H1 (cell line): ENCODE measurements at places on chromosomes 4 and X.

DNA sequence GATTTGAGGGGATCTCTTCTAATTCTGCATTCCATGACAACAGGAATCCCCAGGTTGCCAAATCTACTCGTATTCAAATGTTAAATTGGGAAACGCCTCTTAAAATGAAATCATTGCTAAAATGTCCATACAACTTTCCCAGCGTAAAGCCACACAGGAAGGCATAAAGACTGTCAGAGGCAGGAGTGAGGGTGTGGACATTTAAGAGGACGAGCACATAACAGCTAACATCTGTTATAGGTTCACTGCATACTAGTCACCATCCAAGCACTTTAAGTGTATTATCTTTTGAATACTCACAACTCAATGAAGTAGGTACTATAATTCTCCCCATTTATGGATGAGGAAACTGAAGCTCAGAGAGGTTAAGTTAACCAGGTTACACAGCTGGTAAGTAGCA is 35.6 kb downstream of the ATG4A start:
- no peak for DNase-seq

DNA sequence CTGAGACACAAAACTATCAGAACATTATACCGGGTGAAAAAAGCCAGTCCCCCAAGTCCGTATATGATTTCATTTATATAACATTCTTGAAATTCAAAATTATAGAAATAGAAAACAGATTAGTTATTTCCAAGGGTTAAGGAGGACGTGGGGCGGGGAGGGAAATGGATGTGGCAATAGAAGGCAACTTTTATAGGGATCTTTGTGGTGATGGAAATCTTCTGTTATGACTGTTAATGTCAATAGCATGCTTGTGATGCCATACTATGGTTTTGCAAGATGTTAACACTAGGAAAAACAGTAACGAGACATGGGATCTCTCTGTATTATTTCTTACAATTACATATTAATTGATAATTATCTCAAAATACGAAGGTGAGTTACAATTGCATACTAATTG is 96.4 kb downstream of the LNX1 start:
- no peak for DNase-seq

DNA sequence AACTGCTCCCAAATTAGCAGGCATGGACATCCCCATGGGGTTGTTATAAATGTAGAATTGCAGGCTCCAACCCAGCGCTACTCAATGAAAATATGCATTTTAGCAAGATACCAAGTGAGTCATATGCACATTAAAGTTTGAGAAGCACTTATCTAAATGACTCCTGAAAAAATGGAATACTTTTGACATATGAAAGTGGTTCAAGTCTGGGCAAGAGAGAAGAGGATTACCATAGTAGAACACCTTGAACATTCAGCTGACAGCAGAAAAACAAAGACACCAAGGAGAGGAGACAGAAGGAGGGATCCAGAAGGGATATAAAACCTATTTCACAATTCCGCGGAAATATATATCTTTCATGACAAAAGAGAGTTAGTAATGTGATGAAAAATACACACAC is 63.2 kb upstream of the CT83 start:
- no peak for DNase-seq

GRCh38 chr4:150950657-150951288 is 64.3 kb downstream of the LRBA start:
- no peak for DNase-seq

GRCh38 chrX:77453190-77453589 is 6.0 kb downstream of the FGF16 start:
- no peak for DNase-seq

GRCh38 chr4:109164011-109164410 is 138.4 kb downstream of the COL25A1 start:
- DNase-seq, result no peak

DNA sequence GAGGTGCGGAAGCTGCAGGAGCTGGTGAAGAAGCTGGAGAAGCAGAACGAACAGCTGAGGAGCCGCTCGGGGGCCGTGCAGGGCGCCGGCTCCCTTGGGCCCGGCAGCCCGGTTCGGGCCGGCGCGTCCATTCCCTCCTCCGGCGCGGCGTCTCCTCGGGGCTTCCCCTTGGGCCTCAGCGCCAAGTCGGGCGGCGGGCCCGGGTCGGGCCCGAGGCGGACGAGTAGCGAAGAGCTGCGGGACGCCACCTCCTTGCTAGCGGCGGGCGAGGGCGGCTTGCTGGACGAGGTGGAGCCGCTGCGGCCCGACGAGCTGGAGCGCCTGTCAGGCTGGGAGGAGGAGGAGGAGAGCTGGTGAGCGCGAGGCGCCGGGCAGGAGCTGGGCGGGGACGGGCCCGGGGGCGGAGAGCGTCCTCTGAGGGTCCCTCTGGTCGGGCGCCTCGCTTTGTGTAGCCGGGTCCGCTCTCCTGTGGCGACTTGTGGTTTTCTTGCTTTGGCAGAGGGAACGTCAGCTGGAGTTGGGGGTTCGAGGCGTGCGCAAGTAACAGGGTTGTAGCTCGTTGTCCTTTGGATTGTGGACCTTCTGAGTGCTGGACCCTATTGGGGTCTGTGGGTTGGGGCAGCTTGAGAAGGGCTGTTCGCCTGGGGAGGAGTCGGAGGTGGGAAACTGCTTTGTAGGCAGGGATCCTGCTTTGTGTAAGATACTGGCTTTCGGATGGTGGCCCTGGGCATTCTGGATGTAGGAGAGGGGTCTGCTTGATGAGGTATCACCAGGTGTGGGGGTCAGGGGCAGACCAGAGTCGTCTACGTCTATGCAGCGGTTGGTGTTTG is 662 bp downstream of the SLAIN2 start:
- DNase-seq, result peak; percentile 80

DNA sequence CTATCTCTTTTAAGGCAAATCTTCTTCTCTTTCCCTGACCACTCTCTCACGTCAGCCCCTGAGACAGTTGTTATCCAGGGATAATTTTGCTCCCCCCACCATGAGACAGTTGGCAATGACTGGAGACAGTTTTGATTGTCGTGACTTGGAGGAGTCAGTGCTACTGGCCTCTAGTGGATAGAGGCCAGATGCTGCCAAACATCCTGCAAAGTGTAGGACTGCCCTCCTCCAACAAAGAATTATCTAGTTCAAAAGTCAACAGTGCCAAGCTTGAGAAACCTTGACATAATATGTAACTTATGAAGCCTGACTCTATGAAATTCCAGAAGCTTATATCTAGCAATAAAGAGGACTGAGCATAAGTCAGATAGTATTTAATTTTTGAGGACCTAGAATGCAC is 502.1 kb upstream of the IGFBP7 start:
- DNase-seq, result no peak

DNA sequence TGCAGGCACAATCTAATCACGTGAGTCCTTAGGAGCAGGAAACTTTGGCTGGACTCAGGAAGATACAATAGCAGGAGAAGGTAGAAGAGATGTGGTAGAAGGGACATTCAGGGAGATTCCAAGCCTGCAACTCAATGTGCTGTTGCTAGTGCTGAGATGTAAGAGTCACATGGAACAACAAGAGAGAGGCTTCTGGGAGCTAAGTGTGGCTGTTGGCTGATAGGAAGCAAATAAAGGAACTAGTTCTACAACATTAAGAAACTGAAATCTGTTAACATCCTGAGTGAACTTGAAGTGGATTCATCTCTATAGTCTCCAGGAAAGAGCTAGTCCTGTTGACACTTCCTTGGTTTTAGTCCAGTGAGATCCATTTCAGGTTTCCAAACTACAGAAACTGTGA is 1207.4 kb downstream of the ADGRL3 start:
- DNase-seq, result no peak

DNA sequence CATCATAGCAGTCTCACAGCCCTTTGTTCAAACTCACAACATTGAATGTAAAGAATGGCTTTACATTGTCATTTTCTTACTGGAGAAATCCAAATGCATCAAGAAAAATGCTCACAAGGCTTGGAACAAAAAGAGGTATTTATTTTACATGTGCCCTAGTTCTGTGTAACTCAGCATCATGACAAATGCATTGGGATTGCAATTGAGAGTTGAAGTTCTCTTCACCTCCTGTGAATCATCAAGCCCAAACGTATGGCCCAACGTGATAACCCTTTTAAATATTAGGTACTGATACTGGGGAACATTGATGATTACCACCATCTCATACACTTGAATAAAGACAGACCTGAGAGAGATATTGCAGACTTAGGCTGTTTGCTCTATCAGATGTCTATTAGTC is 61.6 kb downstream of the GASK1B start:
- no peak for DNase-seq

DNA sequence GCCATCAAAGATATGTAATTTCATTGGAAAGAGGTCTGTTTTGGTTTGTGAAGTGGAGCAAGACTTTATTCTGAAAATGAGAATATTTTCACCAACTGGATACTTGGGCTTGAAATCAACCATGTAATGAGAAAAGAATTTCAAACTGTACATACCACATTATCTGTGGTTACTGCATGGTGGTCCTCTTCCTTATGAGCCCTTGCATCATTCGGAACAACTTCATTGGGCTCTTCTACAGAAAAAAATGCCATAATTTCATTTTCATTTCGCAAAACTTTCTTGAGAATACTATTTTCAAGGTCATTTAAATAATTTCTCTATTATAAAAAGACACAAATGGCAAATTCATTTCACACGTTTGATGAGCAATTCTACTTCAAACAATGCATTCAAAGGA is 148.6 kb upstream of the RPS6KA6 start:
- DNase-seq, result no peak

GRCh38 chrX:10450959-10451355 is 169.4 kb downstream of the MID1 start:
- DNase-seq, result no peak

- DNase-seq, result no peak
These were observed 459.8 kb upstream of the FGF16 start for GRCh38 chrX:76987381-76987780.

- DNase-seq, result no peak
These were observed 36.8 kb downstream of the RTL5 start for GRCh38 chrX:72094894-72095293.

DNA sequence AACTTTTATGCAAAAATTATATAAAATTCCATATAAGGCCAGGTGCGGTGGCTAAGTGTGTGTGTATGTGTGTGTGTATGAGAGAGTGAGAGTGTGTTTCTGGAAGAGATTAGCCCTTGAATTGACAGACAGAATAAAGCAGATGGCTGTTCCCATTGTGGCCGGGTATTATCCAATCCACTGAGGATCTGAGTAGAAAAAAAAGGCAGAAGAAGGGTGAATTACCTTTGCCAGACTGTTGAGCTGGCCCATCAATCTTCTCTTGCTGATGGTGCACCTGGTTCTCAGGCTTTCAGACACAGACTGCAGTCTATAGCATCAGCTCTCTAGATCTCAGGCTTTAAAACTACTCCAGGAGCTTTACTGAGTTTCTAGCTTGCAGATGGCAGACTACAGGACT is 92.2 kb upstream of the SLIT2 start:
- no peak for DNase-seq

- DNase-seq, result no peak
These were observed 300.3 kb upstream of the IRS4 start for GRCh38 chrX:109036624-109037023.

- no peak for DNase-seq
These were observed 162.0 kb upstream of the GATB start for GRCh38 chr4:151922811-151923210.

DNA sequence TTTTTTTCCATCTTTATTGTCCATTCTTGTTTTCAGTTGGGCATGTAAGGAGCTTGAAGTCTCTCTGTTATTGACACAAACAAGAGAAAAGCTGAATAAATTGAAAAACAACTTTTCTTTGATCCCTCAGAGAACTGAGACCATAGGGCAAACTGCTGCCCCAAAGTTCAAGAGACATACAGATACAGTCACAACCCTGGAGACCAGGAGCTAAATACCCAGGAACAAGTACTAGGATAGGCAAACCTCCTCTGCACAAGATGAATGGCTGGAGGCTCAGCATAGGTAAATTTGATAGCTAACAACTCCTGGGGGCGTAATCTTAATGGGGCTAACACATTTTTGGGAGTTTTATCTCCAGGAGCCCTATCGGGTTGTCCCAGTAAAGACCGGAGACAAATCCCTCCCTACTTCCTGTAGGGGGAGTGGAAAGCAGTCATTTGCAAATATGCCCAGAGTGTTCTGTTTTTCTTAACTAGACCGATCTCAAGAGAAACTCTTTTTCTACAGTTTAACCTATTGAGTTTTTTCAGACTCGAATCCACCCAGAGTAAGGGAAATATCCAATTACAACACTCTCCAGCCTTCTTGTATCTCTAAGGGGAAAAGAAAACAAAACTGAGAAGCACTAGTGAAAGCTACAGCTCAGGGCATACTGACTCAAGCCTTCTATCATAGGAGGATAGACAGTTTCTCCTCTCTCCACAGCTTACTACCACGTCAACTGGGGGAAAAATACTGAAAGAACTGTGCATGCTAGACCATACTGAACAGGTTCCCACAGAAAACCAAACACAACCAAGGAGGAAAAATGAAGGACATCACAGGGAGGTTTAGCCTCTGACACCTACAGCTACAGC is 23.1 kb downstream of the MAGEA8 start:
- DNase-seq, result no peak

GRCh38 chrX:136495043-136495442 is 2.3 kb upstream of the HTATSF1 start:
- DNase-seq, result no peak

GRCh38 chr4:78774417-78774816 is 1.7 kb upstream of the BMP2K start:
- DNase-seq, result no peak

DNA sequence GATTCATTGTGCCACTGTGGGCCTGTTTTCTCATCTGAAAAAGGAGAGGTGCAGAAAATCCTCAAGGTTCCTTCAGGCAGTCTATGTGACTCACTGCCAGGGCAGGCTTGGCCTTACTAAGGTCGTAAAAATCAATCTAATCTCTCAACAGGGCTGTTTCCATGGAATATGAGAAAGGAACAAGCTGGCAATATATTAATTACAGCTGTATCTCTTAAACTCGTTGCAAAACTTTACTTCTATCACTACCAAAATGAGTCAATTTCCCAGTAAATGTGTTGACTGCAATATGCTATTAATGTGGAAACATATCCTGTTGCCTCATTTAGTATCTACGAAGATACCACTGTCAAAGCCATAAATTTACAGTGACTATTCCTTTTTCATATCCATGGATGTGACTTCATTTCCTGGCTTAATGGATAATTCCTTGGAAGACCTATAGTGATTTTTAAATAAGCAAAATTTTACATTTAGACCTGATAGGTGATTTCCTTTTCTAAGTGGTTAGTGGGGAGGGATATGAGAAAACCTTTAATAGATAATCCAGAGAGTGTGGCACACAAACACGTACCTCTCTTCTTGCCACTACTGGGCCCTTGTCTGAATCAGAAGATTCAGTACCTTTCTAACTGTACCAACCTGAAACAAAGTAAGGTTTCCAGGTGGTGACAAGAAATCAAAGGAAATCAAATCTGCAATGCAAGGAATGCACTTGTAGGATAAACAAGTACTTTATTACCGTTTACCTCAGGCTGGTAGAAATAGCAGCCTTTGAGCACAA is 127.4 kb upstream of the FTHL17 start:
- no peak for DNase-seq

DNA sequence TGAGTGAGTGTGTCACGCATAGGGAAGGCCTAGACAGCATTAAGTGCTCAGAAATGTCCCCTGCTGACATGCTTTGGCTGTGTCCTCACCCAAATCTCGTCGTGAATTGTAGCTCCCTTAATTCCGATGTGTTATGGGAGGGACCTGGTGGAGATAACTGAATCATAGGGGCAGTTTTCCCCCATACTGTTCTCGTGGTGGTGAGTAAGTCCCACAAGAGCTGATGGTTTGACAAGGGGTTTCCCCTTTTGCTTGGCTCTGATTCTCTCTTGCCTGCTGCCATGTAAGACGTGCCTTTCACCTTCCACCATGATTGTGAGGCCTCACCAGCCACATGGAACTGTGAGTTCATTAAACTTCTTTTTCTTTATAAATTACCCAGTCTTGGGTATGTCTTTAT is 78.0 kb downstream of the NSUN7 start:
- no peak for DNase-seq
